ENCODE measurements at places on chromosomes 6 and 20. TPM values are rescaled to one million over a fixed set of nuclear protein-coding genes. Genes with fewer than 3 reads are reported as not detected.

GRCh38 chr20:43538878-43539700 is 19.7 kb upstream of the SGK2 start:
- DNase-seq: no peak

- DNase-seq: no peak
Measured at GRCh38 chr6:139829576-139829975, 455.1 kb upstream of the CITED2 start.

- DNase-seq: no peak
Measured at GRCh38 chr20:49207076-49207475, 12.1 kb upstream of the DDX27 start.

DNA sequence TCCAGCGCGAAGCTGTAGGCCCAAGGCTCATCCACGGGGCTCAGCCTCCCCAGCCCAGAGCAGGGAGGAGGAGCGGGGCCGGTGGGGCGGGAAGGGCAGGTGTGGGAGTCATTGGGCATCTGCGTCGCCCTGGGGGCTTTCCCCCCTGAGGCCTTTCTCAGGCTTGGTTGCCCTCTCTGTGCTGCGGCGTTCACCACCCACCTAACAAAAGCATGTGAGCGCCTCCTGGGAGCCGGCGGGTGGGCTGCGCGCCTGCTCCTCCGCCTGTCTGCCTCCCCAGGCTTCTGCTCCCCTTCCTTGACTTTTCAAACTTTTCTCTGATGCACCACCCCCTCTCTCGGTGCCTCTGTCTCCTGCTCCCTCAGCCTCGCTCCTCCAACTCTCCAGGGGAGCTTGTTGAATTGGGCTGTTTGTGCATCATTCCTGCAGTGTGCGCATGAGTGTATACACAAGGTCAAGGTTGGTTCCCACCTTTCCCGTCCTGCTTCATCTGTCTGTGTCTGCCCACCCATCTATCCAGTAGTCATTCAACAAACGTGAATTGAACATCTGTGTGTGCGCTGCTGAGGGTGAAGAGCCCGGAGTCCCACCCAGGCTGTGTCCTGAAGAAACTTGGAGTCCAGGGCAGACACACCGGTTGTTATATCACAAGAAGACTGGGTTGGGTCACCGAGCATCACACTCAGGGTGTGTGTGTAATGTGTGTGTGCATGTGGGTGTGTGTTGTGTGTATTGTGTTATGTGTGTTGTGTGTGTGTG is 82.4 kb upstream of the NNAT start:
- no peak for DNase-seq

GRCh38 chr6:113363048-113363798 is 493.9 kb upstream of the MARCKS start:
- DNase-seq: no peak

The DDRGK1 gene
- 38.4 TPM for total RNA-seq

The SSTR4 gene
- total RNA-seq: not detected

The DAAM2 gene
- 1.1 TPM for total RNA-seq

The CPXM1 gene
- total RNA-seq: 11.9 TPM

The LTB gene
- 337 TPM for total RNA-seq

Measured in thymus (tissue), 14 donors.